ENCODE measurements at places on chromosomes 2 and 18.
A peak's percentile ranks its signal among the peaks of the same experiment; 100 is the strongest.

DNA sequence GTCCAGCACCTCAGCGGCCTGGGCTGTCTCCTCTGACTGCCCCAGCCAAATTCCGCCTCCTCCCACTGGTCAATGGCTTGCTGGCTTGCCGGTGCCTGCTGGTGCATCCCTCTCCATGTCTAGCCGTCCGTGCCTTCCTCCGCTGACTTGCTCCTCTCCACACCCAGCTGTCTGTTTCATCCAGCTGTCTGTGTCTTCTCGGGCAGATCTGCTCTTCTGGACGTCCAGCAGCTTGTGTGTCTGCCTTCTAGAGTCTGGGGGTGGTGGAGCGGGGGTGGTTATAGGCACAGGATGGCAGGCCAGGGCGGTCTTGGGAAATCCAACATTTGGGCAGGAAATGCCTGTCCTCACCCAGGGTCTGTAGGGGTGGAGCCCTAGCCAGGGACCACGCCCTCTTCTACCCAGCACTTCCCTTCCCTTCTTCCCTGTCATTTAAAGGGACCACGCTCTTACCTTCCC is 369.2 kb downstream of the GALNT13 start:
- no peak for DNase-seq
- no peaks in the 10 kb centered on the region for H3K4me1 ChIP-seq
- no peaks in the 10 kb centered on the region for H3K27me3 ChIP-seq
- H3K36me3 ChIP-seq, result no peaks in the 10 kb centered on the region

GRCh38 chr18:1528964-1529509 is 624.4 kb downstream of the ADCYAP1 start:
- no peak overlapping the region for H3K27ac ChIP-seq
- no peaks in the 10 kb centered on the region for H3K36me3 ChIP-seq
- H3K4me3 ChIP-seq, result no peak overlapping the region
- H3K27me3 ChIP-seq, result no peaks in the 10 kb centered on the region

- no peak overlapping the region for H3K4me3 ChIP-seq
- peaks cover 8% of the 10 kb centered on the region for H3K4me1 ChIP-seq
- no peaks in the 10 kb centered on the region for H3K36me3 ChIP-seq
- peaks cover 63% of the 10 kb centered on the region for H3K27me3 ChIP-seq
These were observed 5.6 kb downstream of the DES start for GRCh38 chr2:219423652-219424377.

DNA sequence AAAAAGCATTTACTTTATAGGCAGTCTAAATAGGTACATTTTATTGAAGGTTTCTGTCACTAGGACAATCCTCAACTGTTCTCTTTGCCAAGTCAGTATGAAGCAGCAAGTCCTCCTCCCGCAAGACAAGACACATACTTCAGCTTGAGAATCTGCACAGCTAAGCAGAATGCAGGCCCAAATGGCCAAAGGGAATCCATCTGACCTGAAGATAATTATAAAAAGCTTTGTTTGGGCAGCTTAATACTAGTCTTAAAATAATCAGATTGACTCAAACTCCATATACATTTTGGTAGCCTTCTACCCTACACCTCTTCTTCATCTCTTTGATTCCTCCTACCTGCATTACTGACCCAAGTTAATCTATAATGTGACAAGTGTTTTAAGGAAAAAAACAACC is 1.8 kb downstream of the LANCL1 start:
- no peak overlapping the region for H3K27ac ChIP-seq
- no peaks in the 10 kb centered on the region for H3K27me3 ChIP-seq

DNA sequence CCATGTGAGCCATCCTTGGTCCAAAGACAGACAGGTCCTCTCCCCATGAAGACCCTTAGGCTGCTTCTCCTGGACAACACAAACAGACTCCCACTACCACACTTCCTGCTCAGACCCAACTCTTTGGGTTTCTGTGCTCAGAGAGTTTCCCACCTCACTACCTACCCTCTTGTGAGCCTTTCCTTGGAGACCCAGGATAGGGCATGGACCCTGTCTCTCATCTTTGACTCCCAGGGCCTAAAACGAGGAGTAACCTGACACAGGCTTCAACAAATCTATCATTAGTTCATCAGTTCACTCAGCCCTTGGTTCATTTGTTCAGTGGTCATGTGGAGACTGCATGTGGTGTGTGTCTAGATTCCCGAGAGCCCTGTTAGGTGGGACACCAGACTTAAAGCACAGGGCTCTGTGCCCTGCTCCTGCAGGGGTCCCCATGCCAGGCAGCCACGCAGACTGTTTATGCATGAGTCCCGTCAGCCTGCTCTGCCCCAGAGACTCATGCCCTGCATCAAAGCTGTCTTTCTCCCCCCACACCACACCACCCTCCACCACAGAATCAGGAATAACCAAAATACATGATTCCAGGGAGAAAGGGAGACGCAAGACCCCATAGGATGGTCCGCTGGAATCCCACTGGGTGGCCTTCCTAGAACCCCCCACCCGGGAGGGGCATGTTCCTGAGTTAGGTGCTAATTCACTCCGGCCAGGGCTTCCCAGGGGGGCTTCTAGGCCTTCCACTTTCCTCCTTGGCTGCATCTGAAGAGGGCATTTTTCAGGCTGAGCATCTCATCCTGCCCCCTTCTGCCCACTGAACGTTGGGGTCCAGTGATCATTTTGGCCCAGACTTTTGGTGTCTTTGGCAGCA is 100.2 kb upstream of the TEX51 start:
- H3K4me3 ChIP-seq, result no peak overlapping the region
- H3K27ac ChIP-seq, result no peak overlapping the region
- peaks cover 62% of the 10 kb centered on the region for H3K27me3 ChIP-seq
- H3K36me3 ChIP-seq, result no peaks in the 10 kb centered on the region
- H3K4me1 ChIP-seq, result peaks cover 2% of the 10 kb centered on the region
- DNase-seq, result no peak

DNA sequence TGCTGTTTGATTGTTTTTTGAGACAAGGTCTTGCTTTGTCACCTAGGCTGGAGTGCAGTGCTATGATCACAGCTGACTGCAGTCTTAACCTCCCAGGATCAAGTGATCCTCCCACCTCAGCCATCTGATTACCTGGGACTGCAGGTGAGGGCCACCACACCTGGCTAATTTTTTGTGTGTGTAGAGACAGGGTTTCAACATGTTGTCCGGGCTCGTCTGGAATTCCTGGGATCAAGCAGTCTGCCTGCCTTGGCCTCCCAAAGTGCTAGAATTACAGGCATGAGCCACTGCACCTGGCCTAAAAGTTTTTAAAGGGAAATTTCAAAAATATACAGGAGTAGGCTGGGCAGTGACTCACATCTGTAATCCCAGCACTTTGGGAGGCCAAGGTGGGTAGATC is 22.4 kb downstream of the CARF start:
- peaks cover 14% of the 10 kb centered on the region for H3K4me1 ChIP-seq
- DNase-seq, result no peak
- no peaks in the 10 kb centered on the region for H3K27me3 ChIP-seq
- H3K36me3 ChIP-seq, result peaks cover 17% of the 10 kb centered on the region

DNA sequence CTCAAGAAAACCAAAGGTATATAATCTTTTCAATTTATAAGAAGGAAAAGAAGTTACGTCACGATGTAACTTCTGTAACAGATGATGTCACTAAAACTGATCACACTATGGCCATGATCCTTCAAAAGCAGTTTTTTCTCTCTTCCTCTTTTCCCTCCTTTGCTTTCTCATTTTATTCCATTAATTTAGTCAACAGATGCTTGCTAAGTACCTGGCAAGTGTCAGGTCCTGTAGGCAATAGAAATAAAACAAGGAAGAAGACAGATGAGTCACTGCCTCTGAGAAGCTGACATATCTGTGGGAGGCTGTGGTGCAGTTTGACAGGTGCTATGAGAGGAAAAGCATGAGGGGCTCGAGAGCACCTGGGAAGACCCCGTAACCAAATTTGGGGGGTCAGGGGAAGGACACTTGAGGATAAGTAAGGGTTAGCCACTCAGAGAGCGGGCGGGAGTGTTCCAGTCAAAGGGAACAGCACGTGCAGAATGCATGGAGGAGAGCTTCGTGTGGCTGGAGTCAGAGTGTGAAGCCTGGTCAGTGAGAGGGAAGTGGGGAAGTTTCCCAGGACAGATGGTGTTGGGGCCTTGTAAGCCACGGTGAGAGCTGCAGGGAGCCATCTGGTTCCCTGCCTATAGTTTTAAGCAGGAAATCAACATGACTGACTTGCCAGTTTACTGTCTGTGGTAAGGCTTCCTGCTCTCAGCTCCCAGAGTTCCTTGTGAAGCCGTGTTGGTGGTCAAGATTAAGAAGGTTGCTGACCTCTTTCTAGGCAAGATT is 198.8 kb upstream of the FOSL2 start:
- DNase-seq, result no peak
- no peaks in the 10 kb centered on the region for H3K27me3 ChIP-seq
- H3K27ac ChIP-seq, result peak overlapping the region; percentile 65
- H3K36me3 ChIP-seq, result no peaks in the 10 kb centered on the region
- no peak overlapping the region for H3K4me3 ChIP-seq
- H3K4me1 ChIP-seq, result peaks cover 7% of the 10 kb centered on the region

GRCh38 chr2:157055660-157056199 is 201.8 kb upstream of the GALNT5 start:
- no peak overlapping the region for H3K27ac ChIP-seq
- H3K36me3 ChIP-seq, result no peaks in the 10 kb centered on the region
- H3K4me1 ChIP-seq, result no peaks in the 10 kb centered on the region

- peaks cover 6% of the 10 kb centered on the region for H3K36me3 ChIP-seq
- H3K4me3 ChIP-seq, result no peak overlapping the region
- H3K27me3 ChIP-seq, result peaks cover 23% of the 10 kb centered on the region
- no peak overlapping the region for H3K27ac ChIP-seq
- DNase-seq, result no peak
These were observed 156.7 kb downstream of the KLHL29 start for GRCh38 chr2:23541503-23542229.

DNA sequence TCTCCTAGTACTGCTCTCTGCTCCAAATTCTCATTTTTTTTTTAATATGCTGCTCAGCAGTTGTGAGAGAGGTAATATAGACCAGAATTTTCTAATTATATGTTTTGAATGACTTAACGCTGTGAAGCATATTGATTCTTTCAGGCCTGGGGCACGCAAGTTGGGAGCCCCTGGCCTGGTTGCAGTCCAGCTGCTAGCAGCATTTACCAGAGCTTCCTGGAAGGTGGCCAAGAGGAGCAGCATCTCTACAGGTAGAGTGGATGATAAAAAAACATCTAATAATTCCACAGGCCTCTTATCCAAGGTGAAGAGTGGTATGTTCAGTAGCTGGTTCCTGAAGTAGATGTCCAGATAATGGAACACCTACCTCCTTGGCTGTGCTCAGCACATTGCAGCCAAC is 7.3 kb upstream of the UGP2 start:
- peaks cover 5% of the 10 kb centered on the region for H3K36me3 ChIP-seq
- H3K4me1 ChIP-seq, result no peaks in the 10 kb centered on the region
- no peak overlapping the region for H3K27ac ChIP-seq
- DNase-seq, result no peak

DNA sequence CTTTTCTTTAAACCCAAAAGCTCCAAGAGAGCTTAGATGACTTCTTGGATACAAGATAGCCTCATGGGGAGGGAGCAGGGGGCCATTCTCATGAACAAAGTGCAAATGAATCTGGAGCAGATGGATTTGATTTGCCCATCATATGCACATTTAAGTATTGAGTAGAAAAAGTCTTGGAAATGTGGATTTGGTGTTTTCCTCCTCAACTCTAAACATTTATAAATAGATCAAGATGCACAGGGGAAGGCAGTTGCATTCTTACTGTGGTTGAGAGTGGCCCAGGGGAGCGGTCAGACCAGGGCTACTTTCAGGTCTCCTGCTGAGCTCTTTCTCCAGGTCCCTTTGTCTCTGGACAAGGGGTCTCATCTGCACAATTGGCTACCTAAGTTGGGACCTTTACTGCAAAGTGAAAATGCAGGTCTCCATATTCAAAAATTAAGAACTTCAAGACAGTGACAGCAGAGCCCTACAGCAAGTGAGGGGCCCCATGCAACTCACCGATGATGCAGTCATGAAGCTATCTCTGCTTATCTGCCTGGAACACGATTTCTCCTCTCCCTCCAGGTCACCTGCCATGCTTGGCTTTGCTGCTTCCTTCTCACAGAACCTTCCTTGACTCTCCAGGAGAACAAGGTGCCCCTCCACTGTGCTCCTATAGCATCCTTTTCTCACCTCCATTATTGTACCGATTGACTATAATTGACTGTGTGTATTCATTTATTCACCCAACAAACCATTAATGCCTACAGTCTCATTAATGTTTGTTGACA is 145.4 kb downstream of the LPIN1 start:
- H3K4me3 ChIP-seq, result no peak overlapping the region
- H3K4me1 ChIP-seq, result no peaks in the 10 kb centered on the region
- peaks cover 4% of the 10 kb centered on the region for H3K36me3 ChIP-seq
- H3K27ac ChIP-seq, result no peak overlapping the region

DNA sequence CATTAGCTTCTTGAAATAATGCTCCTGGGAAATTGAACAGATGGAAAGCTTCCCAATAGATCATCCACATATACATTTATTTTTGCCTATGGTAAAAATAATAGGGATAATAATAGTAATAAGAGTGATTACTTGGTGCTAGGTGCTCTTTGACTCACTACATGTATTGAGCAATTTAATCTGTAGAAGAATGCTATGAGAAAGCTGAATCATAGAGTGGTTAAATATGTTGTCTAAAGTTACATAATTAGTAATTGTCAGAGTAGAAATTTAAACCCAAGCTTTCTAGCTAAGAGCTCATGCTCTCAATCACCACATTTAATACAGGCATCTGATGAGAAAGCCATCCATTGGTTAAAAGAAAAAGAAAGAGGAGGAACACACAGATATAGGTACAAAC is 590.5 kb upstream of the SLC8A1 start:
- no peak overlapping the region for H3K4me3 ChIP-seq
- no peak for DNase-seq
- H3K36me3 ChIP-seq, result no peaks in the 10 kb centered on the region
- no peaks in the 10 kb centered on the region for H3K4me1 ChIP-seq
- H3K27ac ChIP-seq, result no peak overlapping the region
- no peaks in the 10 kb centered on the region for H3K27me3 ChIP-seq

DNA sequence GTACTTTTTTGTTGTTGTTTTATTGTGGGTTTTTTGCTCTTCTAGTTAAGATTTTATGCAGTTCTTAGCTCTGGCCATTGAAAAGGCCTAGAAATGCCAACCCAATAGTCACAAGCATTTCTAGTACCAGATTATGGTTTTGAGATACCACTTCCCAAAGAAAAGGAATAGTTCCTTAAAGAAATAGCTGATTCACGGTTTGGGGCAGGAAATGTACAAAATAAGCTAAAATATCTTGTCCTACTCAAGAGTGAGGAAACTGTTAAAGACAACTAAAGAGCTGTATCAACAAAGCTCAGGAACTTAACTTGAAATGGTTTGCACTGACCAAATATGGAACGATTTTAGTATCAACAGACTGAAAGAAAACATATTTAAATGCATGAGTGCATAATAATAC is 35.4 kb downstream of the PGAP1 start:
- no peak for DNase-seq
- no peaks in the 10 kb centered on the region for H3K4me1 ChIP-seq
- H3K27me3 ChIP-seq, result no peaks in the 10 kb centered on the region
- no peak overlapping the region for H3K27ac ChIP-seq

- no peaks in the 10 kb centered on the region for H3K4me1 ChIP-seq
- DNase-seq, result no peak
- H3K27me3 ChIP-seq, result no peaks in the 10 kb centered on the region
These were observed 53.8 kb upstream of the GATA6 start for GRCh38 chr18:22115573-22115972.

GRCh38 chr2:113135317-113135716 is 7.9 kb downstream of the IL1RN start:
- no peak overlapping the region for H3K4me3 ChIP-seq
- H3K27me3 ChIP-seq, result peaks cover 5% of the 10 kb centered on the region
- peaks cover 17% of the 10 kb centered on the region for H3K4me1 ChIP-seq
- no peak overlapping the region for H3K27ac ChIP-seq
- peaks cover 2% of the 10 kb centered on the region for H3K36me3 ChIP-seq
- no peak for DNase-seq

GRCh38 chr2:20106746-20107145 is 55.3 kb upstream of the LAPTM4A start:
- H3K27me3 ChIP-seq, result peaks cover 62% of the 10 kb centered on the region
- H3K36me3 ChIP-seq, result no peaks in the 10 kb centered on the region
- H3K4me3 ChIP-seq, result no peak overlapping the region
- H3K4me1 ChIP-seq, result no peaks in the 10 kb centered on the region
